NCI-H446 (cell line): ENCODE measurements at places on chromosomes 7 and 10.

DNA sequence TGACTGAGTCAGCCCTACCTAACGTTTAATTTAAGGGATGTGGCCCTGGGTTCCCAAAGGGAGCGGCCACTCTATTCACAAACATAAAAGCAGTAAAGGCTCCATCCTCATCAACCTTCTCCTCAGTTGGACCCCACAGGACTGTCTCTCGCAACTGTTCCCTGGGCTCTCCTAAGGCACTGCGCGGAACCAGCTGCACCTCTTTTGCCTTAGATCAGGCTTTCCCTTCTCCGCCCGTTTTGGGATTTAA lies 689 bp upstream of the GTPBP4 start:
- no peak for DNase-seq

DNA sequence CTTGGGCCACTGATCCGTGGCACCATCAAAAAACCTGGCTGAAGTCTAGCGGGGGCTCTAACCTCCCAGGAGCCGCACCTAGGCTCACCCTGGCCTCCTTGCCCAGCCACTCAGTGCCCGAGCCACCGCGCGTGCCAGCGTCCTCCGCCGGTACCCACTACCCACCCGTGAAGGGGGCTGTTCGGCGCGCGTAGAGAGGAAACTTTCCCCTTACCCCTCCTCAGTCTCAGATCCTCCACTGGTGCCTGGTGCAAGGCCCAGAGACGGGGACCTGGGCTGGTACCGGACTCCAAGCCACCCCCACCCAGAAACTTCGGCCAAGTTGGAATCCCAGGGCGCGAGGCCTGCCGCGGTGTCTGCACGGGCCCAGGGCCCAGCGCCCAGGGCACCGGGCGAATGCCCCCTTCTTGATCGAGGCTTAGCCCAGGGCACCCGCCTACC lies 3.5 kb upstream of the EBF3 start:
- DNase-seq: no peak

GRCh38 chr10:75623310-75624093 lies 192.1 kb downstream of the LRMDA start:
- no peak for DNase-seq

DNA sequence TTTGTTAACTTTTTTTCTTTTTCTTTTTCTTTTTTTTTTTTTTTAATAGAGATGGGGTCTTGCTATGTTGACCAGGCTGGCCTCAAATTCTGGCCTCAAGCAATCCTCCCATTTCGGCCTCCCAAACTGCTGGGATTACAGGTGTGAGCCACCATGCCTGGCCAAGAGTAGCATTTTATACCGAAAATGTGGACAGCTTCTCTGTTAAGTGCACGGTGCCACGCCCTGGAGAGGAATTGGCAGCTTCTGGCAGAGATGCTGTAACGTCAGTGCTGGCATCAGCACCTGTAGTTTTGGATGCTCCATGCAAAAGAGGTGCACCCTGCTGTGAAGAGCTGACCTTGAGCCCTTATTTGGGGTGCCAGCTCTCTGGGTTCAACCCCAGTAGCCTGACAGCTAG lies 18.2 kb downstream of the IL15RA start:
- no peak for DNase-seq

DNA sequence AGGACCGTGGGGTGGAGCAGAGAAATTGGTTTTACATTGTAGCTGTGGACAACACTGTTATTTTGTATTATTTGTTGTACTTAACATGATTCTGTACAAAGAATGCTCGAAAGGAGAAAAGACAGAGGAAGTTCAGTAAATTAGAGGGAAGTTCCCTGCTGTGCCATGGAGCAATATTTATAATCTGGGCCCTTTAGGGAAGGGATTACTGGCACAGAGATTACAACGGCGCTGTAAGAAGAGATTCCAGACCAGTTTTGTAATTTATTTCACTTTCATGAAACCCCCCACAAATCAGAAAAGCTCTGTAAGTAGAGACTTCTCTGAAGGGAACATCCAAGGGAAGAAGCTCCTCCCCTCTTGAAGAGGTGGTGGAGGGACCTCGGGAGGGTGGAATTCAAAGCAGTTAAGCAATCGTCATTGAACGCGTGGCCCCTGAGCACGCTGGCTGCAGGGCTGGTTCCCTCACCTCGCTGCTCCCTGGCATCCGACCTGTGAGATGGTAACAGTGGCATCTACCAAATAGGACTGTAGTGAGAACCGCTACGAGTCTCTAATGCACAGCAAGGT lies 113.5 kb downstream of the KLF6 start:
- no peak for DNase-seq

DNA sequence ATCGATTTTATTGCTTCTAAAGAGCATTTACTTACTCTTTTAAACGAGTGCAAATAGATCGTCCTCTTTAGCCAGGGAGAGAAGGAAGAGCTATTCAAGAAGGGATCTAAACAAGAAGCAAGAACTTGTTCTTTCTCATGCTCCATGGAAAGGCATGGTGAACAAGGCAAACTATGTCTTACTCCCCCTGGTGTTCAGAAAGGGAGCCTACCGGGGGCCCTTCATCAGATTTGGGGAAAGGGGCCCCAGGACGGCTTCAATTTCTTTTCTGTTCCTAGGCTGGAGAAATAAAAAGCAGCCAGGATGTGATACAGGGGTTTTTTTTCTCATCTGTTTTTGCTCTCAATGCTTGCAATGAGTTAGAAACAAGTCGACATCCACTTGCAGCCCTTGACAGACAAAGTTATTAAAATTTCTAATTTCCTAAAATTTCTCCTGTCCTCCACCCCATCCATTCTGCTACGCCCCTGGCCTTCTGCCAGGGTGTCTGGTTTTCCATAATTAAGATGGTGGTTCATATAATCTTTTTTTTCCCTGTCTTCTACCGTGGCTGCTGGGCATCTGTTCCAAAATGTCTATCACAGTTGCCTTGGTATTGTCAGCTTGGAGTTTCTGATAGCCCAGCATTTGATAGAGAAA lies 214.4 kb downstream of the CREB5 start:
- no peak for DNase-seq

- DNase-seq: no peak
Measured at GRCh38 chr10:74156919-74157289, 5.9 kb downstream of the ADK start.

- no peak for DNase-seq
Measured at GRCh38 chr7:1247527-1248041, 14.9 kb downstream of the UNCX start.

DNA sequence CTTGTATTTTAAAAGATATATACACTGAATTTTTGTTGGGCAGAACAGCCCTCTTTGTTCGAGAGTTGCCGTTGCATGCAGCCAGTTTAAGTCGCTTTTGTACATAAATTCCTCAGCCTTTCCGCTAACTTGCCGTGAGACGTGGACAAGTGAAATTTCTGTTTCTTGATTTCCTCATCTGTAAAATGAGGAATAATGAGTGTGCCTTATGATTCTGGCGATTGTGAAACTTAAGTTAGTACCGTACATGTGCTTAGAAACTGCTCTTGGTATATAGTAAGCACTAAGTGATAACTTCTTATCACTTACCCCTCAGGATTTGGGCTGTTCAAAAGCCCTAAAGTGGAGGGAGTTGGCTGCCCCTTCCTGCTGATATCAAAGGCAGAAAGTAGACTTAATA lies 1.4 kb downstream of the CCNJ start:
- DNase-seq: no peak

DNA sequence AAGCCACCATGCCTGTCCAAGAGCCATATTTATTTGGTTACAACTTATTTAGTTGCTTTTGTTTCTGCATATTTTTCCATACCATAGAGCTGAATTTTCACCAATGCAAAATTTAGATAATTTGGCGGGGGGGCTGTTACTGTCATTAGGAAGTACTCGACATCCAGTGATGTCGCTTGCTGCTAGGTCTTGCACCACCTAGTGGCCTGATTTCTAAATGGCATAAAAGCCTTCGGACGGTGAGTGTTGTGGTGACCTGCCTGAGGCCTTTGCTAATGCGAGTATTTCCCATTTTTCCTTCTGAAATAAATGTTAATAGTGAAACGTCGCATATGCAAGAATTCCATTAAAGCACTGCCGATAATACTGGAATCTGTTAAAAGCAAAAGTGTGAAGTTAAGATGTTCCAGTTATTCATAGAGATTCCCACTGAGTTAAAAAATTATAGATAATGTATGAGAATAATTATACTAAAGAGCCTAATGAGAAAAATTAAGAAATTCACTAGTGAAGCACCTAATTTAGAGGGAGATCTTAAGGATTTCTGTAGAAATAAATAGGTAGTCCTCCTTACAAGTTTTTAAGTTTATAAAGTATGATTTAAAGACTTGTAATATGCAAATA lies 86.1 kb upstream of the DNAJB6 start:
- peak; percentile 57 for DNase-seq

GRCh38 chr7:2983586-2983985 lies 60.1 kb downstream of the CARD11 start:
- DNase-seq: no peak

- DNase-seq: no peak
Measured at GRCh38 chr7:117825132-117825531, 48.1 kb downstream of the CTTNBP2 start.

DNA sequence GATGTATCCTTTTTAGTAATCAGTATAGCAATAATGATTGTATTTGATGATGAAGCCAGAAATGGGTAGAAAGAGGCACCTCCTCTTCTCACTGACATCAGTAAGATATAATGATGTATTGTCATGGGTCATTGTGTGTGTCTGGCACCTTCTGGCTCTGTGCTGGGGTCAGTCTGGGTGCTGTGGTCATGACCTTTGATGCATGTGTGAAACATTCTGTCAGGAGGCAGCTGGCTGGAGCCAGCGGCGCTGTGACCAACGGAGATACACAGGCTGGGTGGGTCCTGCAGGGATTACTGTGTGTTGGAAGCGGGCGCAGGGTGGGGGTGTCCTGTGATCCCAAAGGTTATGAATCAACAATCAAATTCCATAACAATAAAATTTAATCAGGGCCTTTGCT lies 35.2 kb downstream of the EEPD1 start:
- no peak for DNase-seq

- DNase-seq: no peak
Measured at GRCh38 chr10:97822261-97822687, 27.4 kb upstream of the GOLGA7B start.

DNA sequence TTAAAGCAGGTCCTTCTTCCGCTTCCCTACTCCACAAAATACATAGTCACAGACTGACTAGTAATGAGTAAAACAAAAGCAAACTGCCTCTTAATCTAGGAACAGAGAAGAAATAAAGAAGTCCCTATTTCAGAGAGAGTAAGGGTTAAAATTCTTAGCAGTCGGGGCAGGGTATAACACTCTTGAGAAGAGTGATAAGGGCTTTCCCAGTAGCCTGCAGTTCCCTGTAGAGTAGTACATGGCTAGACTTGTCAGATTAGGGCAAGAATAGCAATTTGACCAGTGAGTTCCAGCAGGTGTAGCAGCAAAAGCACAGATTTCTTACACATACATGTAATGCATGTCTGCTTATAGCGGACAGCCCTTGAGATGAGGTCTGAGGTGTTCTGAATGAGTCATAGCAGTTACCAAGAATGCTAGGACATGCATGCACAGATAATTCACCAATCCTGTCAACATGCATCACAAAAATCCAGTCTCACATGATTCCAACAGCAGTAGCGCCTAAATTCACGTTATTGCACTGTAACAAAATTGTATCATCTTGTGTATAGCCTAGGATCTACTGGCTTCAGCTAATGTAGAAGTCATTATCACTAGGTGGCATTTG lies 40.7 kb downstream of the BTRC start:
- DNase-seq: no peak

DNA sequence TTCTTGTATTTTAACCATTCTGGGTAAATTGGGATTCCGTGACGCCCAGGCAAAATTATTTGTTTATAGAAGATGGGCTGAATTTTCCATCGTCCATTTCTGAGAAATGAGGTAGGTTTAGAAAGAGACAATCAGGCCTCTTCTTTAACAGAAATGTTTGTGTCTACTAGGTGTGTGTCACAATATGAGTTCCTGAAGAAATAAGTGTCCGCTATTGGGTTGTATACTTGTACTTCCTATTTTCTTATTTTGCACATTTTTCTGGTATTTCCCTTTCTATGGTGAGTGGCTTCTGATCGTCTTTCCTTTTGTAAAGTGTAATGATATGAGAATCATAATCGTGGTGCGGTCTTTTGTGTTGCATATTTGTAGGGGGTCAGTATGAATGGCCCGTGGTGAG lies 83.9 kb downstream of the TCF7L2 start:
- DNase-seq: no peak

GRCh38 chr7:77811516-77812289 lies 13.1 kb downstream of the PHTF2 start:
- no peak for DNase-seq

GRCh38 chr7:79118143-79118542 lies 335.3 kb downstream of the MAGI2 start:
- no peak for DNase-seq

DNA sequence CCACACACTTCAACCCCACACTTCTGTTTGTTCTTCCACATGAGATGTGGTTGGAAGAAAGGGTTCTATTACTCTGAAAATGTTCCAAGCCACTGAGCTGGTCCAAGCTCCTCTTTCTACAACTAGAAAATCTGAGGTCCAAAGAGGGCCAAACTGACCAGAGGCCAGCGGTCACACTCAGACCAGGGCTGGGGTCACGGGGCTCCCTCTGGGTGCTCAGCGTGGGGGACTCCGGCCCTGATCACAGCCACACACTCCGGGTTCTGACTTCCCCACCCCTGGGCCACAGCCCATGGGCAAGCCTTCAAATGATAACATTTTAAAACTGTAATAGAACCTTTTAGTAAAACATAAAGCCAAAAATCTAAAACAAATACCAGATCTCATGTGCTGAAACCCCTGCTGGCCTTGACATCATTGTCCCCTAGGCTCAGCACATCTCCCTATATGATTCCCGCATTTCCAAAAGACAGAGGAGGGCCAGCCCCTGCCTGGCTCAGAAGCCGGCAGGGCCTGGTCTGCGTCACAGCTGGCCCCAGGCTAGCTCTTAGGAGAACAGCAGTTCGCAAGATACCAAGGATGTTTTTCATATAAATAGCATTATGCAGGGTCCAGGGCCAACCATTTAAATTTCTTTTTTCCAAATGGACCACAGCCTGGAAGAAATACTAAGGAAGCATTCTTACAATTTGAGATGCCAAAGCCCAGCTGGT lies 3.3 kb downstream of the CRYGN start:
- no peak for DNase-seq

DNA sequence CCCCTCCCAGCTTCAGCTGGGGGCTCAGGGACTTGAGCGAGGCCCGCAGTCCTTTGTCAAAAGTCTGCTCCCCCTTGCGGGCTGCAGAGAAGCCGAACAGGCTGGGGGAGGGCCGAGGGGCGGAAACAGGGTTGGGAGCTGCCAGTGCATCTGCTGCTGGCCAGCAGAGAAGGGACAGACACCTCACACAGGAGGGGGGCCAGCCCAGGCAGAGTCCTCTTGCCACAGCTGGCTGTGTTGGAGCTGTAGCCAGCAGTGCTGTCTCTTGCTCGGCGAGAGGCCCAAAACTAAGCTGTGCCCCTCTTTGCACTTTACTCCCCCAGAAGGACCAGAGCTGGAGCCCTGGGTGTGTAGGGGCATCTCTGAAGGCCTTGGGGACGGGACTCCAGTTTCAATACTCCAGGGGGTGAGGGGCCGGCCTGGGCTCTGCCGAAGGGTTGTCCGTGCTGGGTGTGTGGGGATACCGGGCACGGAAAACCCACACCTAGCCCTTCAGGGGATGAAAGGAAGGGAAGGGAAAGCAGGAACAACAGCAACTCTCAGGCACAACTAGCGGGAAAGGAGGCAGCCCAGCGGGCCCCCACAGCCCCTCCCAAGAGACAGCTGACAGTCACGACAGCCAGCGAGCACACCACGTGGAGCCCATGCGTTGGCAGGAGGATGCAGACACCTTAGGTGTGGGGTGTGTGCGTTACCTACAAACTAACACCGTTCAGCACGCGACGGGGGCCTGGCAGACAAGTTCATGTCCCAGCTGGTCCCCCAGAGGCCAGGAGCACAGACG lies 17.8 kb downstream of the YKT6 start:
- no peak for DNase-seq
